ENCODE measurements at places on chromosomes 6 and 20. TPM values are rescaled to one million over a fixed set of nuclear protein-coding genes. Genes with fewer than 3 reads are reported as not detected.

DNA sequence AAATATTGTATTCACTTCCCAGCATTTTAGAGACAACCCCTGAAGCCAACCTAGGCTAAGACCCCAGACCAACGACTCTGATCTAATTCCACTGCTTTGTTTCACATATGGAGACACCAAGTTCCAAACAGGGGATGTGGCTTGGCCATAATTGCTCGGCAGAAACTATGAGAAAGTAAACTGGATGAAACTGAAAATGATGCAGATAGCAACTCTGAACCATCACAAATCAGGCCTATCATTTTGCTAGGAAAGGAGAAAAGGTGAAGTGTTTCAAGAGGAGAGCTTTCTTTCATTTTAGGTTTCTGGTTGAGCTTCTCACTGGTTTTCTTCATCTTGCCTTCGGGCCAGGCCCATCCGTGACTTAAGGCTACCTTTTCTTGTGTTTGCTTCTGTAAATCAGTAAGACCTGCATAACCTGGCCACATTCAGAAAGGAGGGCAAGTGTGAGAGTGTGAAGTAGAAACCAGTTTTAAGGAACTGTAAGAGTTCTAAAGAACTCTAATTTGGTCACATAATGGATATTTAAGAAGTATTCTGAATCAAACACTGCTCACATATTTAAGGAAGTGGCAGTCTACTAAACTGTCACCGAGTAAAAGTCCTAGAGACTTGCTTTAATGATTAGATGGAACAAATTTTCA is 105.8 kb downstream of the BACH2 start:
- peak overlapping the region; percentile 83 for H3K27ac ChIP-seq
- no peak overlapping the region for H3K4me3 ChIP-seq
- H3K4me1 ChIP-seq, result peaks cover 67% of the 10 kb centered on the region
- H3K27me3 ChIP-seq, result no peaks in the 10 kb centered on the region
- no peaks in the 10 kb centered on the region for H3K36me3 ChIP-seq

LGSN gene
- total RNA-seq, result not detected

DDX39B gene
- total RNA-seq, result 647 TPM

- no peak for DNase-seq
- no peak overlapping the region for H3K4me3 ChIP-seq
Measured at GRCh38 chr20:47620808-47621805, 119.4 kb downstream of the NCOA3 start.

GRCh38 chr6:108961985-108962384 is 113.8 kb downstream of the ARMC2 start:
- peaks cover 6% of the 10 kb centered on the region for H3K4me1 ChIP-seq
- no peak for DNase-seq
- peaks cover 3% of the 10 kb centered on the region for H3K36me3 ChIP-seq
- no peaks in the 10 kb centered on the region for H3K27me3 ChIP-seq
- no peak overlapping the region for H3K27ac ChIP-seq

GRCh38 chr6:15387118-15387517 is 141.2 kb downstream of the JARID2 start:
- no peaks in the 10 kb centered on the region for H3K27me3 ChIP-seq
- no peak overlapping the region for H3K27ac ChIP-seq
- H3K4me3 ChIP-seq, result no peak overlapping the region
- H3K36me3 ChIP-seq, result no peaks in the 10 kb centered on the region

DNA sequence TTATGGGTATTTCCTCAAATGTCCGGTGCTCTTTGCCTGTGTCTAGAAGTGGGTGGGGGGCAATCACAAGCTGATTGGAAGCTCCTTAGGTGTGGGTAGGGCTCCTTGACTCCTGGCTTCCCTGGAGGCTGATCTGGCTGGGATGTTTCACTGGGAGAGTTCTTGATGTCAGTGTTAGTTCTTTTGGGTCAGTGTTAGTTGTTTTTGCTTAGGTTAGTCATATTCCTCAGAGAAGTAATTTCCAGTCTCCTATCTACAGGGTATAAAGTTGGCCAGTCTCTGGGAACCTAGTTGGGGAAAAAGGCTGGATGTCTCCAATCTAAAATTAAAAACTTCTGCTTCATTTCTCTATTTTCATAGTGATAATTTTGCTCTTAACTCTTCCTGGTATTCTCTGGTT is 23.6 kb downstream of the CDC5L start:
- H3K36me3 ChIP-seq, result peaks cover 71% of the 10 kb centered on the region
- no peaks in the 10 kb centered on the region for H3K27me3 ChIP-seq
- DNase-seq, result no peak
- no peak overlapping the region for H3K4me3 ChIP-seq
- peak overlapping the region; percentile 52 for H3K27ac ChIP-seq

DNA sequence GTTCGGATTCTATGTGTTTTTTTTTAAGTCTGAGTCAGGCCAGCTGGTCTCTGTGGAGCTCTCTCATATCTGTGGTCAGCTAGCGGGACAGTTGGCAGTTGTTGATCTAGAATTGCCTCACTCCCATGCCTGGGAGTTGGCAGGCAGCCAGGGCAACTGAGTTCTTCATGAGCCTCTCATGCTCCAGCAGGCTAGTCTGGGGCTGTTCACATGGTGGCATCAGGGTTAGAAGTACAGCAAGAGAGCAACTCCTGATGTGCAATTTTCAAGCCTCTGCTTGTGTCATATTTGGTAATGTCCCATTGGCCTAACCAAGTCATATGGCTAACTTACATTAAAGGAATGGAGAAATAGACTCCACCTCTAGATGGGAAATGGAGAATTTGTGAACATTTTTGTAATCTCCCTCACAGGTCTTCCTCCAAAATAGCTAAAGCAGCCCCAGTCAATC is 6.7 kb upstream of the IFT52 start:
- DNase-seq, result no peak
- H3K4me3 ChIP-seq, result no peak overlapping the region
- H3K36me3 ChIP-seq, result no peaks in the 10 kb centered on the region

STX11 gene
- total RNA-seq, result 4.9 TPM

- DNase-seq, result no peak
- no peak overlapping the region for H3K27ac ChIP-seq
- no peak overlapping the region for H3K4me3 ChIP-seq
- no peaks in the 10 kb centered on the region for H3K36me3 ChIP-seq
- H3K27me3 ChIP-seq, result peaks cover 34% of the 10 kb centered on the region
- peaks cover 4% of the 10 kb centered on the region for H3K4me1 ChIP-seq
Measured at GRCh38 chr6:705047-705446, 12.1 kb upstream of the EXOC2 start.

DNA sequence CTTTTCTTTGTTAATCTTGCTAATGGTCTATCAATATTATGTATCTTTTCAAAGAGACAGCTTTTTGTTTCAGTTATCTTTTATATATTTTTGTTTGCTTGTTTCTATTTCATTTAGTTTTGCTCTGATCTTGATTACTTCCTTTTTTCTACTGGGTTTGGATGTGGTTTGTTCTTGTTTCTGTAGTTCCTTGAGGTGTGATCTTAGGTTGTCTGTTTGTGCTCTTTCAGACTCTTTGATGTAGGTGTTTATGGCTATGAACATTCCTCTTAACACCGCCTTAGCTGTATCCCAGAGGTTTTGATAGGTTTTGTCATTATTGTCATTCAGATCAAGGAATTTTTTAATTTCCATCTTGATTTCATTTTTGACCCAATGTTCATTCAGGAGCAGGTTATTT is 26.8 kb upstream of the TNFAIP3 start:
- DNase-seq, result no peak
- H3K36me3 ChIP-seq, result peaks cover 13% of the 10 kb centered on the region
- no peaks in the 10 kb centered on the region for H3K27me3 ChIP-seq
- H3K27ac ChIP-seq, result no peak overlapping the region
- no peak overlapping the region for H3K4me3 ChIP-seq
- no peaks in the 10 kb centered on the region for H3K4me1 ChIP-seq

DNA sequence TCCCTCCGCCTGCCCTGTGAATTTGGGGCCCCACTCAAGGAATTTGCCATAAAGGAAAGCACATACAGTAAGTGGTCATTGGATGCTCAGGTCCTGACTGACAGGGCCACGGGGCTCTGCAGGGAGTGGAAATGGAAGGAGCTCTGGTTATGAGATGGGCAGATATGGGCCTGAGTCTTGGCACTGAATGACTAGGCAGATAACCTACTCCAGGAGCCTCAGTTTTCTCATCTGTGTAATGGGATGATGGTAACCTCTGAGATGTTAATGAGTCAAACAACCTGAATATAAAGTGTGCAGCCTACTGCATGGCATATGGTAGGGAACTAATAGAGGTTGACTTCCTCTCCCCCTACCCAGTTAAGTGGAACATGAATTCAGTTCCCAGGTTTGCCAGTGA is 56.4 kb upstream of the NAA20 start:
- no peak overlapping the region for H3K4me3 ChIP-seq
- no peaks in the 10 kb centered on the region for H3K27me3 ChIP-seq
- H3K36me3 ChIP-seq, result peaks cover 45% of the 10 kb centered on the region
- H3K4me1 ChIP-seq, result peaks cover 11% of the 10 kb centered on the region

SYCP2 gene
- 1.8 TPM for total RNA-seq

DNA sequence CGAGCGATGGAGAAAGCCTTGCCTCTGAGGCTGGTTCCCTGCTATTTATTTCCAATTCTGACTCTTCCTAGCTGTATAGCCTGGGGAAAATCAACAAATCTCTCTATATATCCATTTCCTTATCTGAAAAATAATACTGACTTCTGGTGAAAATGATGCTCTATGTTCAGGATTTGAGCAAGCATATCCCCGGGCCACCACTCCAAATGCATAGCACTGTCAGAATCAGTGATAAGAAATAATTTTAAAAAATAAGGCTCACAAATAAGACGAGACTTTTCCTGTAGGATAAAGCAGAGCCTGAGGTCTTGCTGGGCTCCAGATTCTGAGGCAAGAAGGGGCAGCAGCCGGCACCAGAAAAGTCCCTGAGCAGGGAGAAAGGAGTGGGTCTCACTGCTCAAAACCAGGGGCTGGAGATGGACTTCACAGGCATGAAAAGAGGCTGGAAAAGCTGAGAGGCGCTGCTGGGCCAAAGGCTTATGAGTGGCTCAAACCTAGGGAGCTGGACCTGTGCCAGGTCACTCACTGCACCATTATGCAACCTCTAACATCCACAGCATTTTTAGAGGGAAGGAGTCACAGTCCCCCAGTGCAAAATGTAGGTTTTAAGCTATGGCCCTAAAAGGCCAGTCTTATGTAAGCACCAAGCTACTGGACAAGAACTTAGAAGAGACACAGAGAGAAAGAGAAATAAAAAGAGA is 48.1 kb upstream of the SLC17A4 start:
- H3K4me1 ChIP-seq, result peaks cover 2% of the 10 kb centered on the region
- peaks cover 39% of the 10 kb centered on the region for H3K27me3 ChIP-seq
- no peak for DNase-seq
- H3K36me3 ChIP-seq, result no peaks in the 10 kb centered on the region

- no peak overlapping the region for H3K4me3 ChIP-seq
- H3K36me3 ChIP-seq, result no peaks in the 10 kb centered on the region
- H3K27ac ChIP-seq, result no peak overlapping the region
- no peaks in the 10 kb centered on the region for H3K27me3 ChIP-seq
- DNase-seq, result no peak
Measured at GRCh38 chr6:109511832-109512231, 28.8 kb upstream of the ZBTB24 start.

DNA sequence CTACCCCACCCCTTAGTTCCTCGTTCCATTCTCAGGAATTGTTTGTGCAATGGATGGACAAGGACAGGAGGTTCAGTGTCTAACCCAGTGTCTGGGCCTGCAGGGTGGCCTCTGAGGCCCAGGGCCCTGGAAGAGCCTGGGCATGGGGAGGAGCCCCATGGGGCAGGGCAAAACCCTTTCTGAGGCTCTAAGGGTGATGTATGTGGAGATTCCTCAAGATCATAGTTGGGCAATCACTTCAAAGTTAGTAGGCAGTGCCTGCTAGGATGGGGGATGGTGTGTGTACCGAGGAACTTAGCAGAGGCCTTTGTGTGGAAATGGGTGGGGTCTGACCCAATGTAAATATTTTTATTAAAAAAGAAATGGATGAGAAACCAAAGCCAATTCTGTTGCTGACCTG is 6.7 kb upstream of the C2 start:
- no peaks in the 10 kb centered on the region for H3K27me3 ChIP-seq
- H3K4me1 ChIP-seq, result peaks cover 6% of the 10 kb centered on the region
- no peak overlapping the region for H3K27ac ChIP-seq
- H3K4me3 ChIP-seq, result no peak overlapping the region

GRCh38 chr6:95091823-95092436 is 485.4 kb upstream of the MANEA start:
- DNase-seq, result no peak
- peaks cover 16% of the 10 kb centered on the region for H3K4me1 ChIP-seq
- H3K27ac ChIP-seq, result no peak overlapping the region
- no peaks in the 10 kb centered on the region for H3K27me3 ChIP-seq
- no peaks in the 10 kb centered on the region for H3K36me3 ChIP-seq

RAB32 gene
- 21.3 TPM for total RNA-seq

GRCh38 chr20:48150568-48150967 is 365.3 kb upstream of the SULF2 start:
- peaks cover 12% of the 10 kb centered on the region for H3K4me1 ChIP-seq
- no peak overlapping the region for H3K27ac ChIP-seq
- no peak overlapping the region for H3K4me3 ChIP-seq
- no peaks in the 10 kb centered on the region for H3K36me3 ChIP-seq
- peaks cover 24% of the 10 kb centered on the region for H3K27me3 ChIP-seq
- no peak for DNase-seq

STMND1 gene
- total RNA-seq, result 0.34 TPM

GRCh38 chr20:19565736-19566135 is 192.3 kb upstream of the RIN2 start:
- DNase-seq, result no peak
- H3K36me3 ChIP-seq, result no peaks in the 10 kb centered on the region
- no peaks in the 10 kb centered on the region for H3K4me1 ChIP-seq
- no peak overlapping the region for H3K27ac ChIP-seq
- peaks cover 24% of the 10 kb centered on the region for H3K27me3 ChIP-seq

PNLDC1 gene
- total RNA-seq, result 0.33 TPM

DNA sequence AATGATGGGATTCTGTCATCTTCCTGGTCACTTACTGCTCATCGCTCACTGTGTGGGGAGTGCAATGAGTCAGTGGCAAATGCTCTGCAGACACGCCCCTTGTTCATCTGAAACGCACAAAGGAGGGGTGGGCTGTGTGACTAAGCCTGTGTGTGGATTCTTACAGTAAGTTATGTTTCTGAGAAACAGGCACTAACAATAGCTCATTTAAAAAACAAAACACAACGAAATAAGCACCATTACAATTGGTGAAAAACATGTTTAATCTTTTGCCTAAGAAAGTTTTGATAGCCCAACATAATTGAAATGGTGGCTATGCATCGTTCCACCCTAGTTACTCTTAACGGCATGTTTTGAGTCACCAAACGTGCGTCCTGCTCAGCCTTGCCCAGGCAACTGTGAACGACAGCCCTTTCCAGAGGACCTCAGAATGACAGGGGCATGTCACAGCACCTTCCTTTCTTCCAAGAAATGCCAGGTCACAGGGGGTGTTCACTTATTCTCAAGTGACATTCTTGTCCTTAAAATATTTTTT is 118.4 kb upstream of the SGK1 start:
- H3K36me3 ChIP-seq, result no peaks in the 10 kb centered on the region
- H3K4me1 ChIP-seq, result peaks cover 15% of the 10 kb centered on the region
- H3K27ac ChIP-seq, result no peak overlapping the region
- no peaks in the 10 kb centered on the region for H3K27me3 ChIP-seq

GRCh38 chr6:129593233-129593564 is 116.8 kb downstream of the ARHGAP18 start:
- no peaks in the 10 kb centered on the region for H3K4me1 ChIP-seq
- no peak overlapping the region for H3K4me3 ChIP-seq
- H3K27ac ChIP-seq, result no peak overlapping the region

LEMD2 gene
- 82.2 TPM for total RNA-seq

- H3K4me3 ChIP-seq, result no peak overlapping the region
- H3K4me1 ChIP-seq, result peaks cover 22% of the 10 kb centered on the region
- no peak for DNase-seq
- H3K27me3 ChIP-seq, result no peaks in the 10 kb centered on the region
- peak overlapping the region; percentile 45 for H3K27ac ChIP-seq
Measured at GRCh38 chr6:55713436-55713835, 134.4 kb upstream of the HMGCLL1 start.

All from mesothelial cell of epicardium (in vitro differentiated cells).